ENCODE measurements at places on chromosomes 3 and 15.

GRCh38 chr15:53470743-53471142 lies 288.7 kb downstream of the WDR72 start:
- DNase-seq, result no peak

DNA sequence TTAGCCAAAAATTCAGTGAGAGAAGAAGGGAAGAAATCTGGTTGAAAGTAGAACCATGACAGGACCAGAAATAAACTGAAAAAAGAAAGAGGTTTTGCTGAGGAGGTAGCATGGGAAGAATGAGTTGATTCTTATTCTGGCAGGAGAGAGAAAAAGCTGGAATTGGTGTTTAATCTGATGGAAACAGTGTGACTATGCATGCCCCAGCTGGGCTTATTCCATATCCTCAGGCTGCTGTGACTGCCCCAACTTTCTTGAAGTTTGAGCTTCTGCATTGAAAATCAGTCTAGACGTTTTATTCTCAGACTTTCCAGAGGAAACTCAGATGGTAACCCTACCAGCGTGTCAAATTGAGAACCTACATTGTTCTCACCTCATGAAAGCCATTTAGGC lies 352.5 kb upstream of the DCBLD2 start:
- DNase-seq, result no peak

DNA sequence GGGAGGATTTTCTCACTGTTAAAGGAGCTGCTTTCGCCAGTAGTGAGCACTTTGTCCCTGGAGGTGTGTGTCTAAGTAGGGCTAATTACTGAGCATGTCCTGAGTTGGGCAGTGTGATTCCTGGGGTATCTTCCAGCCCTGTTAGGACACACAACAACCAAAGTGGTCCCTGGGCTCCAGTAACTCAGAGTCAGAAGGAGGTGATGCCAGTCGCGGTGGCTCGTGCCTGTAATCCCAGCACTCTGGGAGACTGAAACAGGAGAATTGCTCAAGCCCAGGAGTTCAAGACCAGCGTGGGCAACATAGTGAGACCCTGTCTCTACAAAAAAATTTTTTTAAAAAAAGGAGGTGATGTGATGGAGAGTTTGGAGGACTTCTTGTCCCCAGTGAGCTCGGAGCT lies 37.5 kb downstream of the PML start:
- DNase-seq, result no peak

DNA sequence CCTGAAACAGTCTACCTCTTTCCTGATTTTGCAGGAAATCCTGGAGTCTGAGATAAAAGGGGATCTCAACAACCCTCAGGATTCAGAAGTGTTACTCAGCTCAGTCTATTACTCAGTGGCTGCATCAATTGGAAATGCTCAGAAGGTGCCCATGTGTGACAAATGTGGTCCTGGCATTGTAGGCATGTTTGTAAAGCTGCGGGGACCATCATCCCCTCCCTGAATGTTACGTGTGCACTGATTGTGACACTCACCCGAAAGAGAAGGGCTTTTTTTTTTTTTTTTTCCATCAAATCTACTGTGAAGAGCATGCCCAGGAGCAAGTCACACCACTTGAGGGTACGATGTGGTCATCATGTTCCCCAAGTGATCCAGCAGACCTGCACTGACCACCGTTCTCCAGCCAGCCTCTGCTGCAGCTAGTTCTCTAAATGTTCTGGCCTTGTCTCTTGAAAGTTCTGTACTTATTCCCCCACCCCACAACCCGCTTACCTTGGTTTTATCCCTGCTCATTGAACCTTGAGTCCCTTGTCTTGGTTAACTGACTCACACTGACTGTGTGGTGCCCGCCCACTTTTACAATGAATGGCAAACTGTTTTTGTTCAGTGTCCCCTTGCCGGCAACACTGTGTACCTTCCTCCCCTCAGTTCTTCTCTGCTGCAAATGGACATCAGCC lies 19.8 kb downstream of the ST3GAL6 start:
- DNase-seq, result no peak
